ENCODE measurements at places on chromosomes 7 and 10. TPM values are rescaled to one million over a fixed set of nuclear protein-coding genes. Genes with fewer than 3 reads are reported as not detected.

DNA sequence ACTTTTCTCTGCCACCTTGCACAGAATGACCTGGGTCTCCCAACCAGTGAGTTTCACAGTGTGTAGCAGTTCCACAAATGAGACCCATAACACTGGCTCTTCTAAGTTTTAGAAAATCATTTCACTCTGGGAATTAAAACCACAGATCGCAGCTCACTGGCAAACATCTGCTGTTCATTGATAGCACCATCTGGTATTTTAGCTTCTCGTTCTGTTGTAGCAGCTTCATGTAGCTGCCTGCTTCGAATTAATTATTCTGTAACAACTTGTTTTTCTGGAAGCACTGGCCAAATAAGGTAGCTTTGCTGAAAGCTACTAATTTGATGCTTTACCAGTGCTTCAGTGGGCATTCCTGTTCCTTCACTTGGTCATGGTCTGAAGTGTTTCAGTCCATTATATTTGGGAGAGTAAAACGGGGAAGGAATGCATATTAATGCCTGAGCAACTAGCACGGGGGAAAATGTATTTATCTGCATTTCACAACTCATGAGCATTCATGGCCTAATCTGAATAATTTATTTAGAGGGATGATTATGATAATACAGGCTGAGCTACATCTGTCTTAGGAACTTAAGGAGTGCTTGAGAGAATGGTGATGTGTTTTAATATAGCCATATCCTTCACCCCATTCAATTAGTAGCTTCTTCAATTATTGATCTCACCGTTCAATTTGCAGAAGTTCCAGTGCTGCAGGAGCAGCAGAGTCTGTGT, 447.4 kb downstream of the XPNPEP1 start:
- DNase-seq, result no peak

DNA sequence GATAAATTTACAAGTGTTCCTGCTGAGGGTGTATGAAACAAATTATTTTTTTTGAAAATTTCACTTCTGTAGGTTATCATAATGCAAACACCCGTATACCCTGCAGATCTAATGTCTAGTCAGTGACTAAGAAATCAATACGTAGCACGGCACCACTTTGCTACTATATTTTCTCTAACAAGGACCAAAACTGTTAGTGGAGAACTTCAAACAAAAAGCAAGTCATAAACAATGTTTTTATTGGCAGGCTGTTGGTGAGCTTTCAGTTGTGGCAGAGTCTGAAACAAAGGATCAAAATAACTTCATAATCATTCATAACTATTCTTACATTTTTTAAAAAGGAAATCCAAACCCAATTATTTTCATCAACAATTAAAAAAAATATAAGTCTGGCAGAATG, 11.8 kb downstream of the SEM1 start:
- no peak for DNase-seq

DNA sequence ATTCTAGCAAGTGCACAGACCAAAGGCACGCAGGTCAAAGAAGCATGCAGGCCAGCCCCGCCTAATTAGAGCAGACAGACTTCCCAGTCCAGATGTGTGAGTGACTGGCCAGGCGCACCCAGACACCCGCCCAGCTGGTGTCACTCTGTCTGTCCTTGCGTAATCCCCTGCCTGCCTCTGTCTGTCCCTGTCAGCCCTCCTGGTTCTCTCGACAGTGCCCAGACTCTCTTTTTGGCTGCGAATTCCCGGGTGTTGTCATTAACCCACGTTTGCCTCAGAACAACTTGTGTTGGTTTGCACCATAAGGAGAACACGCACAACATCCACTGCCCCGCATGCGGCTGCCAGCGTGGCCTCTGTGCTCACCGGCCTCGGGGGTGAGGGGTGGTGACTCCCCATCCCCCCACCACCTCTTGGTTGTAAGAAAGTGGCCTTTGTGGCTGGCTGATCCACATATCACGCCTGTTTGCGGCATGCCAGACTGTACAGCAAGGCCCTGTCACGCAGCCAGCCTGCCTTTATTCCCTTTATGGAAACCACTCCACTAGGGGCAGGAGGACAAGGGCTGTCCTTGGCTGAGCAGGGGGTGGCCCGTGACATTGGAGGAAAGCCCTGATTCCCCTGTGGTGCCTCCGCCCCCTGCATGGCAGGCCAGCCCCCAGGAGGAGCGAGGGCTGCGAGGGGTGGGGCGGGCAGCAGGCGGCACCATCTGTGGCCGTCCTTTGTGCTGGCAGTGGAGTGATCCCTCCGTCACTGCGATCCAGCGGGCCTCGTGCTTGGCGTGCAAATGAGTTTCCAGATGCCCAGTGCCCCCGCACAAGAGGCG, 72.8 kb upstream of the PPIF start:
- peak; percentile 68 for DNase-seq

GRCh38 chr7:149826344-149827088, 11.7 kb upstream of the ZNF862 start:
- no peak for DNase-seq

- no peak for DNase-seq
These were observed 32.0 kb upstream of the NRG3 start for GRCh38 chr10:81843042-81843441.

DNA sequence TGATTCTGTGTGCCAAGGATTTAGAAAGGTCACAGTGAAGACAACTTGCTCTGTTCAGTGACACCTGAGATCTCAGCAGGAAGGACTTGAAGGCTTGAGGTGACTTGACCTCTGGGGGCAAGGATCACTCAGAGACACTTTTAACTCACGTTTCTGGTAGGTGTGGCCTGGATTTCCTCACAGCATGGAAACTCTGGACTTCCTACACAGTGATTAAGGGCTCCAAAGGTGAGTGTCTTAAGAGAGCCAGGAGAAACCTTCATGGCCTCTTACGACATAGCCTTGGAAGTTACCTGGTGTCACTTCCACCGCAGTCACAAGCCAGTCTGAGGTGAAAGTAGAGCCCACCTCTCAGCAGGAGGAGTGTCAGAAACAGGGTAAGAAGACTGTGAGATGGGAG, 38.1 kb upstream of the ADO start:
- no peak for DNase-seq

LRRC4 gene
- 21.4 TPM for total RNA-seq

C10orf62 gene
- total RNA-seq, result 0.73 TPM
